Testis (tissue), 5 donors: ENCODE measurements at places on chromosomes 5 and 9. TPM values are rescaled to one million over a fixed set of nuclear protein-coding genes. Genes with fewer than 3 reads are reported as not detected.

FAF2 gene
- polyA plus RNA-seq: 55.0 TPM

BRINP1 gene
- polyA plus RNA-seq: 1.8 TPM

DNA sequence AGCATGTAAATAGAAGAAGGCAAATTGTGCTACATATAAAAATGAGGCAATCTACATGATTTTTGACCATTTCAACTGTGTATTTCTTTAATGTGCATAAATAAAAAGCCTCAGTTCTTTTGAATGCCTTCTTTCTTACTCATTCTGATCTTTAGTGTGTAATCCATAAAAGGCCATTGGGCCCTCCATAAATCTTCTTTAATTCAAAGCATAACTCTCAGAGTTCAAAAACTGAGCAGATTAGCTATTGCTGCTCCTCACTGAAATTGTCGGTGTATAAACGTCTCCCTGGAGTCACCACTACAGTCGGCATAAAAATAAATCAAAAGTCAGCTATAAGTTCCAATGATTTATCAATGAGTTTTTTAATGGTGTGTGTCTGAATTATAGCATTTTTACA, 45.3 kb upstream of the ADAMTSL1 start:
- H3K27me3 ChIP-seq: no peaks in the 10 kb centered on the region
- no peak overlapping the region for H3K27ac ChIP-seq
- H3K4me3 ChIP-seq: no peak overlapping the region
- no peak for DNase-seq
- H3K36me3 ChIP-seq: no peaks in the 10 kb centered on the region

DNA sequence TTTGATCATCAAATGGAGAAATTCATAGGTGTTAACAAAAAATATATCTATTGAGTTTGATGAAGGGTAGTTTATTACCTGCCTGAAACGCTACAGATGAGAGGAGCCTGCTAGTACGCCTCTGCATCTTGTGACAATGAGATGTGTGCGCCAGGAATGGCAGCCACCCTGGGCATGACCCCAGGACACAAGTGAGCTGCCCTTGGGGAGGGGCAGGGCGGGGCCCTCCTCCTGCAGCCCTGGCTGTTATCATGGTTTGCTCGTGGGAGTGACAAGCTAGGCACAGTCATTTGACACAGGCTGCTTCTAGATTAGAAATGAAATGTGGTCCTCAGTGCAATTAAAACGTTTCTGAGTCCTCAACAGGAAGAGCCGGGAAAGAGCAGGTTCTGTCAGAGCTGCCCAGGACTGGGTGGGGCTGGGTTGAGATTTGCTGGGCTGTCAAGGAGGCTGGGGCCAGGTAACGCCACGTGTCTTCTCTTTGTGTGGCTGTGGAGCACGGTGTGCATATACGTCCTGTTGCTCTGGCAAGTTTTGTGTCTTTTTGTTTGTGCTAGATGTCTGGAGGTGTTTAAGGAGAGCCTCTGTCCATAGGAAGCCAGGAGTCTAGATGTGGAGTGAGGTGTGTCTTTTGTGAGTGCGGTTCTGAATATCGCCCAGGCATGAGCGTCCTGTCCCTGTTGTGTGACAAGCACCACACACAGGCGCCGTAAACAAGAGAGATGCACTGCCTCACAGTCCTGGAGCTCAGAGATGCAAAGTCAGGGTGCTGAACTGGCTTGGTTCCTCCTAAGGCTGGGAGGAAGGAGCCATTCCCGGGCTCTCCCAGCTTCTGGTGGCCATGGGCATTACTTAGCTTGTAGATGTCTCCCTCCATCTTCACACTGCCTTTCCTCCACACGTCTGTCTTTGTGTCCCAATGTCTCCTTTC, 129.0 kb upstream of the IRX4 start:
- H3K4me1 ChIP-seq: peaks cover 3% of the 10 kb centered on the region
- no peak overlapping the region for H3K27ac ChIP-seq
- no peak overlapping the region for H3K4me3 ChIP-seq
- no peaks in the 10 kb centered on the region for H3K27me3 ChIP-seq

IFNA2 gene
- polyA plus RNA-seq: not detected

FSD1L gene
- polyA plus RNA-seq: 9.1 TPM

GRCh38 chr5:29351170-29351569, 1842.3 kb upstream of the CDH6 start:
- no peaks in the 10 kb centered on the region for H3K36me3 ChIP-seq
- DNase-seq: no peak
- no peaks in the 10 kb centered on the region for H3K27me3 ChIP-seq
- H3K4me1 ChIP-seq: no peaks in the 10 kb centered on the region
- no peak overlapping the region for H3K4me3 ChIP-seq
- H3K27ac ChIP-seq: no peak overlapping the region

GRCh38 chr5:164191240-164191639, 685.8 kb downstream of the MAT2B start:
- H3K36me3 ChIP-seq: no peaks in the 10 kb centered on the region
- no peak overlapping the region for H3K27ac ChIP-seq
- no peaks in the 10 kb centered on the region for H3K27me3 ChIP-seq
- DNase-seq: peak; percentile 36

IRX2 gene
- polyA plus RNA-seq: 2.8 TPM

- H3K4me1 ChIP-seq: no peaks in the 10 kb centered on the region
- H3K4me3 ChIP-seq: no peak overlapping the region
- no peaks in the 10 kb centered on the region for H3K27me3 ChIP-seq
- H3K36me3 ChIP-seq: no peaks in the 10 kb centered on the region
Measured at GRCh38 chr9:17795744-17796143, 216.9 kb downstream of the SH3GL2 start.

DNA sequence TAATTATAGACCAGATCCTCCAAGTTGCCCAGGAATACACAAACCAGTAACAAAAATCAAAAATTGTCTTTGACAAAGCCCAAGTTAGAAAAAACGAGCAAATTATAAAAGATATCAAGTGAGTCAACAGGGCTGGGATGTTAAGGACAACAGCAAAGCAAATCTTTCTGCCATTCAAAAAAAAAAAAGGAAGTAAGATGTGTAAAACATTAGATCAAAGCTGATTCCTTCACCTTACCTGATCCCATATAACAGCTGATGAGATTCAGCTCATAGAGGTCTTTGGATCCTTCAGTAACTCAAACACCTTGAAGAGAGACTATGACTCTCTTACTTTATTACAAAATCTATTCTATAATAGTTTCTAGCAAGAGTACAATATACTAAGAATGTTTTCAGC, 100.9 kb downstream of the STRBP start:
- no peaks in the 10 kb centered on the region for H3K36me3 ChIP-seq
- peaks cover 7% of the 10 kb centered on the region for H3K4me1 ChIP-seq
- DNase-seq: no peak

EDIL3 gene
- 8.6 TPM for polyA plus RNA-seq

DNA sequence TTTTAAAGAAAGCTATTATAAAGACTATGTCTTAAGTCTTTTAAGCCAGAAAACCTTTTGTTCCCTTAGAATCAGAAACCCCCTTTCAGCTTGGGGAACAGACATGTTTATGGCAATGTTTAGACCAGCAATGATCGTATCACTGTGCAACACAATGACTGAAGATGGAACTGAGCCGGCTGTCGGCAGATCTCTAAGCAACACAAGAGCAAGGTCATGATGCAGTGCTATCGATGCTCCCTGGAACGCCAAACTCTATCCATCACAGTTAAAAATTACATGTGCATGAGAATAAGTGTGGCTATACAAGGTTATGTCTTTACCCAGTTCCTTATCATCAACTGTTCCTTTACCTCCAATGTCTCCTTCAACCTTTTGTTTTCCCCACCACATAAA, 1.8 kb upstream of the RNF44 start:
- H3K27me3 ChIP-seq: no peaks in the 10 kb centered on the region
- H3K27ac ChIP-seq: no peak overlapping the region
- H3K4me3 ChIP-seq: no peak overlapping the region
- H3K4me1 ChIP-seq: peaks cover 35% of the 10 kb centered on the region

IPPK gene
- polyA plus RNA-seq: 21.9 TPM

GRCh38 chr5:179793468-179794139, at the start of gene LTC4S:
Gene LTC4S (plus strand): TSS chr5:179793986. CDS start chr5:179794081, 95 bp downstream.
- H3K36me3 ChIP-seq: no peaks in the 10 kb centered on the region
- peak within 1 kb of the TSS; percentile 54 for H3K27ac ChIP-seq
- H3K27me3 ChIP-seq: no peaks in the 10 kb centered on the region
- peaks cover 35% of the 10 kb centered on the region for H3K4me1 ChIP-seq

DNA sequence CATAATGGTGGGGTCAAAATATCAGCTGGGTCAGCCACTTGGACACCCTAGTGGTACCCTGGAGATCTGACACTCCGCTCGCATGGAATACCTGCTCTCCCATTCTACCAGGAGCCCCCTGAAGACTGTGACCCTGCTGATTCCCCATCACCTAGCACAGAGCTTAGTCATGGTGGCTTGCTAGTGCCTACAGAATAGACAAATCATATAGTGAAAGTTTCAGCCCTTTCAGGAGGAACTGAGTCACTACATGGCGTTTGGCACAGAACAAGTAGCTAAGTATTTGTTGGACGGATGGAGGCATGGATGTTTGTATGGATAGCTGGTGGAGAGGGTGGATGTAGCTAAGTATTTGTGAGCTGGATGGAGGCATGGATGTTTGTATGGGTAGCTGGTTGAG, 65.3 kb downstream of the LMX1B start:
- no peaks in the 10 kb centered on the region for H3K36me3 ChIP-seq
- no peaks in the 10 kb centered on the region for H3K27me3 ChIP-seq
- DNase-seq: no peak
- H3K4me1 ChIP-seq: no peaks in the 10 kb centered on the region
- no peak overlapping the region for H3K4me3 ChIP-seq
- no peak overlapping the region for H3K27ac ChIP-seq

- no peaks in the 10 kb centered on the region for H3K36me3 ChIP-seq
- no peaks in the 10 kb centered on the region for H3K4me1 ChIP-seq
- no peak for DNase-seq
- H3K27ac ChIP-seq: no peak overlapping the region
Measured at GRCh38 chr5:61519728-61520277, 187.7 kb downstream of the ZSWIM6 start.

STC2 gene
- polyA plus RNA-seq: 2.0 TPM

OSMR gene
- polyA plus RNA-seq: 12.9 TPM

DNA sequence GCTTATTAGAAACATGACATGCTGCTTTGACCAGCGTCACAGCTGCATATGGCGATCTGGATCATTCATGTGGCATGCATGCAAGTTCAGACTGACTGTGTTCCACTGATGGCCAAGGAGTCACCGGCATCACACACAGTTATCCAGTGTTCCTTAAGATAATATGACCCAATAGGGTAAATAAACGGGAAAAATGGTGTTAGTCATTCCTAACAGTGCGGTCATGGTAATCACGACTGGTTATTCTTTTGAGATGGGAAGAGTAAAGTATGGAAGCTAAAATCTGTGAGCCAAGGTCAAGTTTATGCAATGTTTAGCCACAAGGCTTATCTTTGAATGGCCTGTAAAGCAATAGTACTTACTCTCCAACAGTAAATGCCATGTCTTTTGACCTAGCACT, 29.3 kb upstream of the LVRN start:
- H3K36me3 ChIP-seq: no peaks in the 10 kb centered on the region
- DNase-seq: no peak
- no peaks in the 10 kb centered on the region for H3K27me3 ChIP-seq
- H3K27ac ChIP-seq: no peak overlapping the region
- H3K4me1 ChIP-seq: no peaks in the 10 kb centered on the region
- no peak overlapping the region for H3K4me3 ChIP-seq

- no peaks in the 10 kb centered on the region for H3K27me3 ChIP-seq
- DNase-seq: no peak
- no peaks in the 10 kb centered on the region for H3K4me1 ChIP-seq
Measured at GRCh38 chr5:121053055-121053985, 589.2 kb downstream of the PRR16 start.

RETREG1 gene
- 103 TPM for polyA plus RNA-seq

DNA sequence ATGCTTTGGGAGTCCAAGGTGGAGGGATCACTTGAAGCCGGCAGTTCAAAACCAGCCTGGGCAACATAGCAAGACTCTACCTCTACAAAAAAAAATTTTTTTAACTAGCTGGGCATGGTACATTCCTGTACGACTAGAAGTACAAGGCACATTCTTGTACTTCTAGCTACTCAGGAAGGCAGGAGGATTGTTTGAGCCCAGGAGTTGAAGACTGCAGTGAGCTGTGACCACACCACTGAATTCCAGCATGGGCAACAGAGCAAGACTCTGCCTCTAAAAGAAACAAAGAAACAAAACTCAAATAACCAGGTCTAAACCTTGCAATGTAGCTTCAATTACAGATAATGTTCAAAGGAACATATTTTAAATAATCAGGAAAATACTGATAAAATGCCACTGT, 56.2 kb downstream of the SSBP2 start:
- H3K4me3 ChIP-seq: no peak overlapping the region
- H3K27ac ChIP-seq: no peak overlapping the region
- DNase-seq: no peak
- H3K4me1 ChIP-seq: no peaks in the 10 kb centered on the region
- H3K27me3 ChIP-seq: no peaks in the 10 kb centered on the region

GNA14 gene
- 4.4 TPM for polyA plus RNA-seq

- H3K36me3 ChIP-seq: no peaks in the 10 kb centered on the region
- H3K4me1 ChIP-seq: no peaks in the 10 kb centered on the region
- no peaks in the 10 kb centered on the region for H3K27me3 ChIP-seq
- no peak overlapping the region for H3K27ac ChIP-seq
- H3K4me3 ChIP-seq: no peak overlapping the region
- no peak for DNase-seq
Measured at GRCh38 chr9:23431459-23431858, 394.6 kb downstream of the ELAVL2 start.

DMRT3 gene
- polyA plus RNA-seq: 6.7 TPM

DNA sequence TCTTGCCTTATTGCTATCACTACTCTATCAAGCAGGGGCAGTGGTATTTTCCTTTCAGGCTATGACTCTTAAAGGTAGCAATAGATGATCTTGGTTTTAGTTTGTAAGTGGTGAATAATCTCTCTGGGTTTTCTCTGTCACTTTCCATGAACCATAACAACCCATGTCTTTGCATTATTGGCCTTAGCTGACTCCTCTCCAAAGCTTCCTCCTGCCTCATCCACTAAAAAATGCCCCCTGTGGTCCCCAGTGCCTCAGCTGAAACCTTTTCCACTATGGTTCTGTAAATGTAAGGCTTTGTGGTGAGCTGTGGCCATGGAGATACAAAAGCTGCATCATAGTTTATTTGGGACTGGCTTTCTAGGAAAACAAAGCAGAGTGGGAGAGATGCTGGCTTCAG, 128.8 kb downstream of the GPBP1 start:
- no peak for DNase-seq
- H3K4me3 ChIP-seq: no peak overlapping the region
- H3K27me3 ChIP-seq: no peaks in the 10 kb centered on the region
- H3K27ac ChIP-seq: no peak overlapping the region

CYLC2 gene
- polyA plus RNA-seq: 31.5 TPM

GRCh38 chr9:124454791-124455443, 4.7 kb downstream of the ADGRD2 start:
- no peak overlapping the region for H3K27ac ChIP-seq
- H3K4me1 ChIP-seq: peaks cover 10% of the 10 kb centered on the region
- DNase-seq: no peak
- H3K4me3 ChIP-seq: no peak overlapping the region
- H3K27me3 ChIP-seq: no peaks in the 10 kb centered on the region

GRCh38 chr5:102554728-102555127, 55.9 kb upstream of the SLCO6A1 start:
- H3K4me1 ChIP-seq: no peaks in the 10 kb centered on the region
- no peaks in the 10 kb centered on the region for H3K36me3 ChIP-seq
- H3K27ac ChIP-seq: no peak overlapping the region
- H3K4me3 ChIP-seq: no peak overlapping the region
- no peak for DNase-seq
